Osteocyte (in vitro differentiated cells): ENCODE measurements at places on chromosomes 1 and 21. TPM values are rescaled to one million over a fixed set of nuclear protein-coding genes. Genes with fewer than 3 reads are reported as not detected.

DNA sequence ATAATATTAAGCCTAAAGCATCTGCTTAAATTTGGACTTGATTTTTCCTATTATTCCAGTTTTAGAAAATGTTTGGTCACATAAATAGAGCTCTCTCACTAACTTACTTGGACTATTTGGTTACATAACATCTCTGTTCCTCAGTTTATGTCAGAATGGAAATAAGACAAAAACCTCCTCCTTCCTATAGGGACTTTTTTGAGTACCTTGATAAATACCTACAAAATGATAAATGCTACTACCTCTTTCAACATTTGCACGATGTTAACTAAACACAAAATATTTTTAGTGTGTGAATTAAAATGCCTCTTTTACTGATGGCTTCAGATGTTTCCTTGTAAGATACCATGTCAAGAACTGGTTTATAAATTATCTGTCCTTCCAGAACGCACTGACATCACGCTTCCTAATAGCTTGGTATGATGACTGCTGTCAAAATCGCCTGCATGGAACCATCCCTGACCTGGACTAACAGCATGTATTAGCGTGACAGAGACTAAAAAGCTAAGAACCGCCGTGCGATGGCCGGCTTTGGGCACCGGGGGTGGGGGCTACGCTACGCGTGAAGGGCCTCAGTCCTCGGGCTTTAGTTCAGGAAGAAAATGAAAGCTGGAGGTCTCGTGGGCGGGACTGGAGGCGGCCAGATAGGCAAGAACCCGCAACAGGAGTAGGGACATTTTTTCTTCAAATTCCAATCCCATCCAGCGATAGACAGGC is 133.2 kb upstream of the BARHL2 start:
- no peaks in the 10 kb centered on the region for H3K36me3 ChIP-seq
- peak overlapping the region; percentile 82 for H3K4me3 ChIP-seq
- peaks cover 5% of the 10 kb centered on the region for H3K4me1 ChIP-seq
- peaks cover 23% of the 10 kb centered on the region for H3K27me3 ChIP-seq
- no peak overlapping the region for H3K27ac ChIP-seq

DNA sequence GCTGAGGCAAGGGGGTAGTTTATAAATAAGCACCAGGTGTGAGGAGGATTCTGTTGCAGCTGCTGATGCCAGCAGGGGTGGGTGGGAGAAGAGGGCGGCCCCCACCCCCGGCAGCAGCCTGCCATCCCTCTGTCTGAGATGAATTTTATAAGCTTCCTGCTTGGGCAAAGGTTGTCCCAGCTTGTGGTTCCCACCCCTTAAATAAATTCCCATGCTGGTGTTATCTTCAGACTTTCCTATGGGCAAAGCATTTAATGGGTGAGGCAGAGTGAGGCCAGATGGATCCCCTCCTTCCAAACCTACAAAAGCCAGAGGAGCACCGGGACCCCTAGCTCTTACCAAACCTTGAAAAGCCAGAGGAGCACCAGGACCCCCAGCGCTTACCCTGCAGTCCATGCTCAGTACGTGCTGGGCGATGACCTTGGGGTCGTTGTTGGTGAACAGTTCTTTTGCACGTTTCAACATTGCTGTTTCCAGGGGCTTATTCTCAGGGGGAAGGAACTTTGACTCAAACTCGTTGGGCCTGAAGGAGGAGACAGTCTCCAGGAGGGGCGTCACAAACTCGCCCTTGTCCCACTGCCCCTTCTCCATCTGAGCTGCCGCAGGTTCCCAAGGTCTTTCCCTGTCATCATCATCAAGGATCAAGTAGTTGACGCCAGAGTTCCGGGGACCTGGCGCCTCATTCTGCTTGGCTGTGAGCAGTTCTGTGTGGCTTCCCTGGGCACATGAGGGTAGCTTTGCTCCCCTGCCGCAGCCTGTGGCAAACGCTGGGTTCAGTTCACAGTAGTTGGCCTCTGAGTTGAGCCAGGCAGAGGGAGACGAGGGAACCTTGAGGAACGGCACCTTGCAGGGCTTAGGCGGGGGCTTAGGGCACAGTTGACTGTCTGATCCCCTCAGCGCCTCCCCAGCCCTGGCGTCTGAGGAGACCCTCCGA is 99.5 kb downstream of the BCAR3 start:
- H3K4me1 ChIP-seq, result peaks cover 57% of the 10 kb centered on the region
- peaks cover 11% of the 10 kb centered on the region for H3K36me3 ChIP-seq
- H3K27me3 ChIP-seq, result no peaks in the 10 kb centered on the region

LAMC2 gene
- 3.5 and 3.6 TPM in 2 replicates for total RNA-seq

E2F2 gene
- total RNA-seq, result 1.3 TPM in 2 replicates

HFM1 gene
- total RNA-seq, result 0.29 and 0.35 TPM in 2 replicates

- H3K36me3 ChIP-seq, result no peaks in the 10 kb centered on the region
- no peak overlapping the region for H3K4me3 ChIP-seq
- no peak for DNase-seq
Measured at GRCh38 chr1:168466714-168467131, 77.1 kb downstream of the XCL2 start.

DNA sequence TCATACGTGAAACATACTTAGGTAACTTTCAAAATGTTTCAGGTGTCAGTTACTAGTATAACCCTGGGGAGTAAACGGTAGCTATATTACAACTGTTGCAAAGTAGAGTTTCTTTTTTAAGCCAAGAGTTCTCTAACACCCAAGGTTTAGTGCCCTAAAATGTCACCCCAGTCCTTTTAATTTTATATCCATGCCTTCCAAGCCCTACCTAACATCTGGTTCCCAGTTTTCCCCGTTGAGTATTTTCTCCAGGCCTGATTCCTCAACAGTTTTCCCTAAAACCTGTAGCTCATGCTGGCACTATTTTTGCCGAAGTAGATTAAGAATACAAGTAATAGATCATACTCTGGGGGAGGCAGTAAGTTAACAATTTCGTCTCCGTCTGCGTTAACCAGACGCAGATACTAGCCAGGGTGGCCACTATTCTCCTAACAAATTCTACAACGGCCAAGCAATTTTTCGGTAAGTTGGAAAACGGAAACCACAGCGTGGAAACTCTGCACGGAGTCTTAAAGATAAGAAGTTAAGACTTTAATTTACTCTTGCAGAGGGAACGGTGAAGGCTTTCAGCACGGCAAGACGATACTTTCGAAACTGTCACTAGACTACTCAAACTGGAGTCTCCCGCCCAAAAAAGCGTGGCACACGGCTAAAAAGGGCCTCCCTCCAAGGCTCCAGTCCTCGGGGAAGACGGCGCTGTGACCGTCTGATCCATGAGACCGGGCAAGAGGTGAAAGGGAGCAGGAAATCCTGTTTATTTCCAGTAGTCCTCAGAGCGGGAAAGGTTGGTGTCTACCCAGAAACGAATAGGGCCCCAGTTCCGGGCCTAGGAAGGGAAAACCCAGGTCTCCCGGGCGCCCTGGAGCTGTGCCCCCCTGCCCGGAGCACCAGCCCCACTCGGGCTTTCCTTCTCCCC is 945 bp downstream of the SRSF4 start:
- no peak for DNase-seq
- peaks cover 11% of the 10 kb centered on the region for H3K36me3 ChIP-seq
- peak overlapping the region; percentile 95 for H3K27ac ChIP-seq
- H3K4me1 ChIP-seq, result peaks cover 47% of the 10 kb centered on the region
